ENCODE measurements at places on chromosomes 6 and 20.

- DNase-seq, result no peak
Observed at GRCh38 chr20:57436223-57436545, 45.0 kb downstream of the RBM38 start.

GRCh38 chr6:30399390-30400058, 54.6 kb downstream of the RPP21 start:
- DNase-seq, result peak; percentile 12

GRCh38 chr6:169805242-169805838, 53.9 kb downstream of the ERMARD start:
- DNase-seq, result no peak

DNA sequence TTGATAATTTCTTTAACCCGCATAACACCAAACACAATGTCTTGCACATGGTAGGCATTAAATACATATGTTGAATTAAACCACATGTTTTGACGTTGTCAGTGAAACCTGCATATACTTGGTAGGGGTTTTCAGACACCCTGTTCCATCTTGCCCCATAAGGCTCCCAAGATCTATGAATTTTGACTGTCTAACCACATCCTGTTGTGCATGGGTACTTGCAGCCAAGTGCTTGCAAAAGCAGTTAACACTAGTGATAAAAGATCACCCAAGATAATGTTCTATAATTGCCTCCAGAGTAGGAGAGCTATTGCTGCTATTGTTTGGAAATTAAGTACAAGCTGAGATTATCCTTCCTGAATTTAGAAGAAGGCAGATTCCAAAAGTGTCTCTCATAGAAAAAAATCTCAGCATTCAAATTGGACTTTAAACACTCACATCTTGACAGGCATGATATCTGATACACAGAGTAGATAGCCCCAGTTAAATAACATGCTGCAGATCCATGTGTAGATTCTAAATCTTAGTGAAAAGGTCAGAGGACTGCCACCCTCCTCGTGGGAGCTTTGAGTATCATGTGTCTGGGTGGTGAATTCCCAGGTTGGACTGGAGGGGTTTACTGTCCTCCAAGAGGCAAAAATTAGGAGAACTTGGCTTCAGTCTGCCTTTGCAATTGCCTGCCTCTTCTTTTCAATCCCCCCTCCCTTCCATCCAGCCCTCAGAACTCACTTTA, 25.8 kb upstream of the CCN6 start:
- DNase-seq, result peak; percentile 71

DNA sequence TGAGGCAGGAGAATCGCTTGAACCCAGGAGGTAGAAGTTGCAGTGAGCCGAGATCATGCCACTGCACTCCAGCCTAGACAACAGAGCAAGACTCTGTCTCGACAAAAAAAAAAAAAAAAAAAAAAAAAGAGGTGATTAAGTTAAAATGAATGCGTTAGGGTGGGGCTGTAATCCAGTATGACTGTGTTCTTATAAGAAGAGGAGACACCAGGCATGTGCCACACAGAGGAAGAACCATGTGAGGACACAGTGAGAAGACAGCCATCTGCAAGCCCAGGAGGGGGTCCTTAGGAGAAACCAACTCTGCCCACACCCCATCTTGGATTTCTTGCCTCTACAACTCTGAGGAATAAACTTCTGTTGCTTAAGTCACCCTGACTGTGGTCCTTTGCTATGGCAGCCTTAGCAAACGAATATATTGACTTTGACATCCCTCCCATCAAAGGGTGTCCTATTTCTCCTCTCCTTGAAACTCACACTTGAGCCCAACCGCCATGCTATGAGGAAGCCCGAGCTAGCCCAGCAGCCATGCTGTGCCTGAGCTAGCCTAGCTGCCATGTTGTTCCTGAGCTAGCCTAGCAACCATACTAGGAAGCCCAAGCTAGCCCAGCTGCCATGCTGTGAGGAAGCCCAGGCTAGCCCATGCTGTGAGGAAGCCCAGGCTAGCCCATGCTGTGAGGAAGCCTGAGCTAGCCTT, 15.8 kb upstream of the PPP1R16B start:
- peak; percentile 54 for DNase-seq

- DNase-seq, result no peak
Observed at GRCh38 chr20:37651932-37652331, 41.9 kb upstream of the CTNNBL1 start.

DNA sequence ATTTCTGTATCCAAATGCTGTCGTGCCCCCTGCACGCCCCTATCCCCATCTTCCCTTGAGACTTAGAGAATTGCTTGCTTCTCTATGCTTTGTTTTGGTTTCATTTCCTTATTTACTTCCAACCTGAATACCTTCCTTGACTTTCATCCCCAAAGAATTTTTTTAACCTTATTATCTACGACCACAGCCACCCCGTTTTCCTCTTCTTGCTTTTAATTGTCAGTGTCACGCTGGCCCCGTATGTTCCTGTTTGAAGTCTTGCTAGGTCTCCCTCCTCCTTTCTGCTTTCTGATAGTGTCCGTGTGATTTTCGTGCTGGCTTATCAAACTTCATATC, 40.1 kb downstream of the RNF217 start:
- DNase-seq, result no peak

GRCh38 chr6:112360498-112360897, 13.4 kb downstream of the RFPL4B start:
- DNase-seq, result peak; percentile 58

- DNase-seq, result no peak
Observed at GRCh38 chr20:11718474-11719094, 199.1 kb upstream of the BTBD3 start.

DNA sequence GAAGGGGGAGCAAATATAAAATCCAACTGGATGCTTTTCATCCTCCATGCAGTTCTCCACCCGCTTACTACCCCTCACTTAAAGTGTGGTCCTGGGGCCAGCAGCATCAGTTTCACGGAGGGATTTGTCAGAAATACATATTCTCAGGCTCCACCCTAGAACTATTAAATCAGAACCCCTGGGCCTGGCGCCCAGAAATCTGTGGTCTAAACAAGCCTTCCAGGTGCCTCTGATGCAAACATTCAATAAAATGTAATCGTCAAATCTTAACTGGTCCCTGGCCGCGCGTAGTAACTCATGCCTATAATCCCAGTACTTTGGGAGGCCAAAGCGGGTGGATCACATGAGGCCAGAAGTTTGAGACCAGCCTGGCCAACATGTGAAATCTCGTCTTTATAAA, 47.7 kb downstream of the ATXN1 start:
- DNase-seq, result no peak

DNA sequence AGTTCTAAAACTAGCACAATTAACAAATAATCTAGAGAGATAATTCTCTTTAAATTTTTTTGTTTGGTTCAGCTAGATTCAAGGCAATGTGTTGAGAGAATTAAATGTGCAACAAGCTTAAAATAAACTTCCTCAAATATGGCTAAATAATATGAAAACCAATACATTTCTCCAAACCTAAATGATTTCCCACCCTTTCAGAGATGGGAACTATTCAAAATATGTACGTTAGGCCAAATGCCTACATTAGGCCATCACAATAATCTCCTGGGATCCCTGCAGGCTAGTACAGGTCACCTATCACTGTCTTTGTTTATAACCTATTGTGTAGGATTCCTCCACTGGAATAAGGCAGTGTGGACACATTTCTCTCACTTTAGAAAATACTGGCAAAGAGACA, 1.7 kb downstream of the FAXC start:
- DNase-seq, result no peak

GRCh38 chr6:48919555-48919954, 543.5 kb downstream of the MMUT start:
- no peak for DNase-seq

GRCh38 chr20:10992731-10993130, 318.9 kb upstream of the JAG1 start:
- DNase-seq, result peak; percentile 50

- DNase-seq, result peak; percentile 65
Observed at GRCh38 chr6:14066782-14067406, 50.7 kb upstream of the CD83 start.

DNA sequence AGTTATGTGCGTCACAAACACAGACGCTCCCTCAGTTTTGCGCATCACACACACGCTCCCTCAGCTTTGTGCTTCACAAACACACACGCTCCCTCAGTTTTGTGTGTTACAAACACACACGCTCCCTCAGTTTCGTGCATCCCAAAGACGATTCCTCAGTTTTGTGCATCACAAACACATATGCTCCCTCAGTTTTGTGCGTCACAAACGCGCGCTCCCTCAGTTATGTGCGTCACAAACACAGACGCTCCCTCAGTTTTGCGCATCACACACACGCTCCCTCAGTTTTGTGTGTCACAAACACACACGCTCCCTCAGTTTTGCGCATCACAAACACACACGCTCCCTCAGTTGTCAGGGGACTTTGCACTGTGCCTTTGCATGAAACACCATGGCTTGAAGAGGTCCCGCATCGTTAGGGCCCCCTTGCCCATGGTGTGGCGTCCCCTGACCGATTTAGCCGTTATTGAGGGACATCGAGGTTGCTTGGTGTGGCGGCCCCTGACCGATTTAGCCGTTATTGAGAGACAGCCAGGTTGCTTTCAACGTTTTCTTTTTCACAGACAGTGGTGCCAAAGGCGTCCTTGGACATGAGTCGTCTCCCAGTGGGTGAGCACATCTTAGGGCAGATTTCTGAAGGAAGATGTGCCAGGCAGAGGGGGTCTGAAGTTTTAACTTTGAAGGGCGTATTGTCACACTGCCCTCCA, 28.1 kb upstream of the MYT1 start:
- DNase-seq, result no peak

GRCh38 chr6:35907750-35908149, 13.1 kb downstream of the SRPK1 start:
- DNase-seq, result no peak

GRCh38 chr6:150252714-150253444, 110.0 kb downstream of the PPP1R14C start:
- peak; percentile 36 for DNase-seq

- DNase-seq, result no peak
Observed at GRCh38 chr6:56996401-56996800, 41.5 kb downstream of the BEND6 start.

GRCh38 chr6:31918069-31918720, 9.3 kb upstream of the C2 start:
- peak; percentile 34 for DNase-seq

DNA sequence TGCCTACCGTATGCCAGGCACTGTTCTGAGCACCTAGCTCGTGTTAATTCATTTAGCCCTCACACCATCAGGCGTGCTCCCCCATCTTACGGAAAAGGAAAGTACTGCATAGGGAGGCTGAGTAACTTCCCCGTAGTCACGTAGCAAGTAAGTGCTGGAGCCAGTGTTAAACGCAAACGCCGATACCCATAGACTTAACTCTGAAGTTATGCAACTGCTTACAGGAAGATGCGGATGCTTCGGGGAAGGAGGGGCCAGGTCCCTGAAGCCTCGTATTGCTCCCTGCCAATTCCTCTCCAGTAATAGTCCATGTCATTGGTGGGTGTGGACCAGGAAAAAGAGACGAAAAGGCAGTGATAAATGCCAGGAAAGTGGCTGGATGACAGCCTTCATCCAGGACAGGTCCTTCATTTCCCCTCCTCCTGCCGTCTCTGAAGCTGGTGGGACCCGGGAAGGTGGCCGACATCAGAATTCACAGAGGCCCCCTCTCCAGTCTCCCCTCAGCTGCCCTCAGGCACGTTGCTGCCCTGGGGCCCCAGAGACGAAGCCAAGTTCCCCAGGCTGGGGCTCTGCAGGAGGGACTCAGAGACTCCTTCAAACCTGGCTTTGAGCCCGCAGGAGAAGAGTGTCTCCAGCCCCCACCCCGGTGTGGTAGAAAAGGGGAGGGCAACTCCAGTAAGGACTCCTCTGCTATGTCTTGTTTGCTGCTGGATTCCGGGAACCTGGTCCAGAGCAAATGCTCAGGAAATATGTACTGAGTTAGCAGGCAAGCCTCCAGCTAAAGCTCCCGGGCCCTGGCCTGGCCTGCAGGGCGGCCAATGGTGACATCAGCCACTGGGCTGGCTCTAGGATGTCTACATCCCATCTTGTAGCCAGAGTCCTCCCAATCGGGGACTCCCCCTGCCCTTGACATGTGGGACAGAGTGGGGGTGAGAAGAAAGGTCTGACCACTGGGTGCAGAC, 37.8 kb downstream of the RAB44 start:
- peak; percentile 97 for DNase-seq

DNA sequence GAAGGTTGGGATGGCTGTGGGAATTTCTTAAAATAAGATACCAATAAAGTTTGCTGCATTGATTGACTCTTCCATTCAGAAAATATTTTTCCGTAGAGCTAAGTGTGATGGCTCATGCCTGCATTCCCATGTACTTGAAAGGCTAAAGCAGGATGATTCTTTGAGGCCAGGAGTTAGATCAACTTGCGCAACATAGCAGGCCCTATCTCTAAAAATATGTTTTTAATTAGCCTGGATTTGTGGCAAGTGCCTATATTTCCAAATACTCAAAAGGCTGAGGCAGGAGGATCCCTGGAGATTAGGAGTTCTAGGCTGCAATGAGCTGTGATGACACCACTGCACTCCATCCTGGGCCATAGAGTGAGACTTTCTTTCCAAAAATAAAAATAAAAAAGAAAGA, 431.2 kb upstream of the PTCHD4 start:
- DNase-seq, result peak; percentile 45

DNA sequence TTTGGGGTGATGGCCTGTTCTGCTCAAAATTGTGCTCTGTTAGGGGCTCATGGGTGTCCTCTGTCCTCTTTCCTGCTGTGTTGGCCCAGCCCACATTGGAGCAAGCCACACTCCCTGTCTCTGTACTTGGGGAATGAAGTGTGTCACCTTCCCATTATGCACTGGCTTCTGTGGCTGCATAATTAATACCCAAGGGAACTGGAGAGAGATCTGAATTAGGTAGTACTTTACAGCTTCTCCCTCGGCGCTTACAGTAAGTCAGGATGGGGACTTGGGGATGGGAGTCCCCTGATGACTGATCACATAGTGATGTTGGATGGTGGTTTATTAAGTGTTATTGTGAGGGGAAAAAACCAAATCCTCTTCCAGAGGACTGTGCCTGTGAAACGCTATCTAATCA, 116.6 kb downstream of the FOXO3 start:
- no peak for DNase-seq

DNA sequence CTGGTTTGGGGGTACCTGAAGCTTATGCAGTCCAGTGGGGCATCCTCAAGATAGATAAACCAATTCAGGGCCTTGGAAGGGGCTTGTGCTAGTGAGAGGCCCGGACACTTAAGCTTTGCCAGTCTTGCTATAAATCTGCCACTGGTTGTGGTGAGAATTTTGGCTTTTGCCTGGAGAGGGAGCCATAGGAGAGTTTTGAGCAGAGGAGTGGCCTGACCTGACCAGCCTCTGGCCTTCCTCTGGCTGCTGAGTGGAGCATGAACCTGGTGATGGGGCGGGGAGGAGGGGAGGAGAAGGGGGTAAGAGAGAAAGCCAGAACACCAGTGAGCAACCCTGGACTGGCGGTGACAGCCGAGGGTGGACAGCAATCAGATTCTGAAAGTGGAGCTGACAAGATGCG, 7.1 kb downstream of the TMEM74B start:
- DNase-seq, result peak; percentile 17

DNA sequence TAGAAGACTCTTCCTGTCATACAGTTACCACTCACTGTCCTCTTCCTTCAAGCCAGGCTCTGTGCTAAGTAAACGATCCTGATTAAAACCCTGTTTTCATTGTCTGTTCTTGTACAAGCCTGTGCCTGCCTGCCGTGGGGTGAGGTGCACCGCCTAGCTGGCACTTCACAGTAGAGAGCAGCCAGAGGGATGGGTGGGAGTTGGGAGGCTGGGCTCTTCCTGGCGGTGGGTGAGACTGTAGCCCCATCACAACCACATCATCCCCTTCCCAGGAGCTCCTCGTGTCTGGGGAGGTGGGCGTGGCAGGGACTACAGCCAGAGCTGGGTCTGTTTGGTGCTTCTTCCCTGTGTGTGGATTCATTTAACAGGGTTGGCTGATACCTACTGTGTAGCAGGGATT, 382.0 kb downstream of the TAF4 start:
- no peak for DNase-seq
